ENCODE measurements at places on chromosomes 16 and 17. TPM values are rescaled to one million over a fixed set of nuclear protein-coding genes. Genes with fewer than 3 reads are reported as not detected.

Gene SAMD14
- total RNA-seq: 1.7 TPM

DNA sequence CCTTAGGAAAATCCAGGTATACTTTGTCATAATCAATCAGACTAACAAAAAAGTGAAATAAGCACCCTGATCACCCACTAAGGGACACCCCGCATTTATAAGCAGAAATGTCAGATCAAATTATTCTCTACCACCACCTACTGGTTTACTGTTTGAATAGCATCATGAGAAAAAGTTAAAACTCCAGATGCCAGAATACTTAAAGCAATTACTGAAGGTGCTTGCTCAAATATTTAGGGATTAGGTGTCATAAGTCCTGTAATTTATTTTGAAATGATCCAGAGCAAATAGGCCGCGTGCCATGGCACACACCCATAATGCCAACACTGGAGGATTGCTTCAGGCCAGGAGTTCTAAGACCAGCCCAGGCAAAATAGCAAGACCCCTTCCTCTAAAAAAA is 2.3 kb downstream of the TOP2A start:
- DNase-seq: no peak

GRCh38 chr17:83149761-83150251 is 70.4 kb downstream of the METRNL start:
- no peak for DNase-seq

DNA sequence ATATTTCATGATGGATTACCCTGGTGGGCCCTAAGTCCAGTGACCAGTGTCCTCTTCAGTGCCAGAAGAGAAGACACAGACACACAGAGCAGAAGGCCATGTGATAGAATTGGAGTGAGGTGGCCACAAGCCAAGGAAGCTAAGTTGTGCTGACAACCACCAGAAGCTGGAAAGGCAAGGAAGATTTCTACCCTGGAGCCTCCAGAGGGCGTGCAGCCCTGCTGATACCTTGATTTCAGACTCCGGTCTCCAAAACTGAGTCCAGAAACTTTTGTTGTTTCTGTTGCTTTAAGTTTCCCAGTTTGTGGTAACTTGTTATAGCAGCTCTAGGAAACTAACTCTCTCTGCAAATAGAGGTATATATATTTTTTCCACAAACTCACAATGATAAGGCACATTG is 396.6 kb upstream of the ASIC2 start:
- DNase-seq: no peak

DNA sequence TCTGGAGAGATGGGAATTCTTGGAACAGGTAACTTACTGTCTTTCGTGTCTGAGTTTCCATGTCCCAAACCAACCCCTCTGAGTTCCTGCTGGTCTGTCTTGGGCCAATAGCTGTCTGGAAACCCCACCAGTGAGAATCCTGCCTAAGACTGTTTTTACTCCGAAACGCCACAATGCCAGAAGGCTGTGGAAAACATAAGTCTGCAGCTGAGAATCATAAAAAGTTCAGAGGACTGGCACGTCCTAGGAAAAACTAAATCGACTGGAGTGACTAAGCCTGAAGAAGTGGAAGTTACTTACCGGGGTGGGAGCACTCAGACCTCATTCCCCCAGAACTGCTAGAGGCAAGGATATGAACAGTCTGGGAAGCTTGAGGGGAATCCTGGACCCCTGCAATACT is 13.3 kb downstream of the LRRC75A start:
- DNase-seq: no peak

All from T-helper 17 cell (primary cell).